Naive thymus-derived CD4-positive, alpha-beta T cell (primary cell): ENCODE measurements at places on chromosomes 4 and X. TPM values are rescaled to one million over a fixed set of nuclear protein-coding genes. Genes with fewer than 3 reads are reported as not detected.

The BEX4 gene
- 51.2 TPM for total RNA-seq

The WAS gene
- 101 TPM for total RNA-seq

The PIN4 gene
- 11.6 TPM for total RNA-seq

The PRRG1 gene
- not detected in 2 replicates for total RNA-seq

The RADX gene
- total RNA-seq = 4.8 and 8.0 TPM in 2 replicates

The GAGE1 gene
- total RNA-seq = not detected in 2 replicates

The SLC30A9 gene
- total RNA-seq = 32.7 TPM

The ZFYVE28 gene
- total RNA-seq = 15.2 and 15.9 TPM in 2 replicates

The VSIG4 gene
- 1.2 TPM for total RNA-seq

The NSD2 gene
- 42.2 TPM for total RNA-seq

The GC gene
- not detected for total RNA-seq

The TBX22 gene
- not detected in 2 replicates for total RNA-seq

The FMR1NB gene
- not detected for total RNA-seq

The RTL5 gene
- 0.27 TPM for total RNA-seq

The MAGEC3 gene
- not detected for total RNA-seq

The GATA1 gene
- 1.2 TPM for total RNA-seq

The IRS4 gene
- total RNA-seq = not detected

The GPR50 gene
- not detected for total RNA-seq

The SLC10A6 gene
- total RNA-seq = not detected in 2 replicates

The CT83 gene
- total RNA-seq = not detected in 2 replicates

The UTP3 gene
- total RNA-seq = 44.9 TPM

The FAM200B gene
- total RNA-seq = 27.4 TPM

The ERAS gene
- not detected for total RNA-seq

The MMRN1 gene
- 0.16 TPM for total RNA-seq

The TLR7 gene
- 4.4 TPM for total RNA-seq

The ZNF182 gene
- 6.8 and 7.8 TPM in 2 replicates for total RNA-seq
